ENCODE measurements at places on chromosomes 13 and 19. TPM values are rescaled to one million over a fixed set of nuclear protein-coding genes. Genes with fewer than 3 reads are reported as not detected.

DNA sequence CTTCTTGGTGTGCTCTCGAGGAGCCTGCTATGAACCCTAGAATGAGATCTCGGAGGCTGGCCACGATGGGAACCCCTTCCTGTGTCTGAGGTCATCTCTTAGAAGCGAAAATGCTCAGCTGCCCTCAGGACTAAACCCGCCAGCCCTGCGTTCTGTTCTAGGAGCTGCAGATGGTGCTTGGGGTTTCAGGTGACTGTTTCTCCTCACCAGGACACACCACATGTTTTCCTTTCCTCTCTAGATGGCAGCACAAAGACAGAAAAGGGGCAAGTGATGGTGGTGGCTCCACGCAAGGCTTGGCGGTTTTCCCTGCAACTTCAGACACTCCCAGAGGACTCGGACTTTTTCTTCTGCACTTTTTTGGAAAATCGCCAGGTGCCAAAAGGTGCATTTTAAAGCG is 60.1 kb downstream of the RNASEH2B start:
- no peak for DNase-seq

ZIM2 gene
- 0.72 TPM for total RNA-seq

GRCh38 chr19:54535601-54536000 is 33.0 kb downstream of the LAIR2 start:
- no peak for DNase-seq

DNA sequence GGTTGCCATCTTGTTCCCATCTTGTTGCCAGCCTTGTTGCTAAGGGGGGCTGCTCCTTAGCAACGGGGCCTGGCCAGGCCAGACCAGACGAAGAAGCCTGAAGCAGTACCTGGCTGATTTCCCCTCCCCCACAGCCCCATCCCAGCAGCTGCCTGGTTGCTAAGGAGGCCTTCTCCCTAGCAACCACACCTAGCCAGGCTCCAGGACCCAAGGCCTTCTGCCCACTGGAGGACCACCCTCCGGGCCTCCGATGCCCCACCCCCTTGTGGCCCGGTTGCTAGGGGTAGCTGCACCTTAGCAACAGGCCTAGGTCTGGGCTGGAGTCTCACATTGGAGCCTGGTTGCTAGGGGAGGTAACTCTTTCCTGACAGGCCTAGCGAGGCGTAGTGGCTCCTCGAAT is 3.9 kb downstream of the PRRG2 start:
- DNase-seq: no peak

RGCC gene
- 65.5 TPM for total RNA-seq

- no peak for DNase-seq
These were observed 4.0 kb downstream of the CEBPA start for GRCh38 chr19:33298146-33298911.

DNA sequence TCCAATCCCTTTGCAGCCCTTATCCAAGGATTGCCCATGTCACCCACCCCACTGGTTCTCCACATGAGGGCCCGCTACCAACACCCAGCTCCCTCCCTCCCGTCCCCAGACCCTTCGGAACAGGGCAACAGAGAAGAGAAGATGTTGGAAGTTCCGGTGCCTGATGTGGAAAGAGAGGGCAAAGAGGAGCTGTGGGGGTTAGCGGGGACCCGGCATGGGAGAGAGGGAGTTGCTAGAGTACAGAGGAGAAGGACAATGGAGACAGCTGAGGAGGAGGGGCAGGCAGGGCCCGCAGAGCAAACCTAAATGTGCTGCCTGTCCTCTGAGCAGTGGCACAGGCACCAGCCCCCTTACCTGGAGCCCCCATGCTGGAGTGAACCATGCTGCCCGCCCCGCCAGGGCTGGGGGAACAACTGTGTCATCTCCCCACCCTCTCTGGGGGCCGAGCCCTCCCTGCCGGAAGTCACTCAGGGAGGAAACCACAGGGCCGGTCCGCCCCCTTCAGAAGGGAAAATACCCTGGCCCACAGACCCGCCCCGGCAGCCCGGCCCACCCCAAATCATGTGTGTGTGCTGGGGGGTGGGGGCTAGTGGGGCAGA is at the start of gene POU2F2:
Gene POU2F2, minus strand, starts transcription at position 417 of the 599 bp plus-strand sequence. Its CDS starts 35 bp downstream, at position 382.
- DNase-seq: no peak

MYPOP gene
- total RNA-seq: 8.7 TPM

RDH8 gene
- not detected for total RNA-seq
